ENCODE measurements at places on chromosomes 4 and X.

- no peak for DNase-seq
Observed at GRCh38 chr4:94636004-94636403, 121.8 kb upstream of the BMPR1B start.

DNA sequence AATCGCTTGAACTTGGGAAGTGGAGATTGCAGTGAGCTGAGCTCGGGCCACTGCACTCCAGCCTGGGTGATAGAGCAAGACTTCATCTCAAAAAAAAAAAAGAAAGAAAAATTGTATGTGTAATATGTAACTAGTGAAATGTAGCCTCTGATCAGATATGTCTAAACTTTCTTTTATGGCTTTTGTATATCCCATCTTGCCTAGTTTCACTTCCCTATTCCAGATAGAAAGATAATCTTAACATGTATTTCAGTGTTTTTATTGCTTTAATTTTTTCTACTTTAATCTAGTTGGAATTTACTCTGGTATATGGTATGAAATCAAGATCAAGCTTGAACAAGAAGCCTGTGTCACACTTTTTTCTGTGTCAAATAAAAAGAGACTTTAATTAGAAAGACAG is 1.9 kb upstream of the ZNF41 start:
- DNase-seq = no peak

GRCh38 chrX:98141466-98141865 is 1257.8 kb downstream of the RPA4 start:
- DNase-seq = no peak

DNA sequence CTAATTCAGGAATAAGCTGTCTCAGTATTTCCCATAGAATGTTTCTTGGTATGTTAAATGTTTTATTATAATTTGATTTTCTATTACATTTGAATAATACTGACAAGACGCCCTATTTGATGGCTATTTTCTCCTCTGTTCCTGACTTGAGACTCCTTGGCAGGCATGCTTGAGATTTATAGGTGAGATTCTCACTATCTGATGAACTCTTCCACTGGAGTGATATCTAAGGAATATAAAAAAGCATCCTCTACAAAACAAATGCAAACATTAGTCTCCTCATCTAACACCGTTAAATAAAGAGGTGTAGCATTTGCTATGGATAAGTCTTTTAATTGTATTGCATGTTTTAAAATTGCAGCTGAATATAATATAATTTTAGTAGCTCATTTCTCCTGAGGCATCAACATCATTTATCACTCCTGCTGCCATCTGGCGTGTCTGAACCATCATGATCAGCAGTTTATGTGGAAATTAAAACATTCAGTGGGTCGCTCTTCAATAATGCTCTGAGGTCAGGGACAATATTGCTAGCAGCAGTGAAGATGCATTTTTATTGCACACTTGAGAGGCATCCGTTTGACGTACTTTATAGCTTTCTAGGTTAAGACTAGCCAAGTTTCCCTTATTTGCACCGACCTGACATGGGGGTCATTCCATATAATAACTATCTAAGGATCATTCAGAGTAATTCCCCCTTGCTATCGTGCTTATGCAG is 210.4 kb upstream of the GALNTL6 start:
- no peak for DNase-seq

DNA sequence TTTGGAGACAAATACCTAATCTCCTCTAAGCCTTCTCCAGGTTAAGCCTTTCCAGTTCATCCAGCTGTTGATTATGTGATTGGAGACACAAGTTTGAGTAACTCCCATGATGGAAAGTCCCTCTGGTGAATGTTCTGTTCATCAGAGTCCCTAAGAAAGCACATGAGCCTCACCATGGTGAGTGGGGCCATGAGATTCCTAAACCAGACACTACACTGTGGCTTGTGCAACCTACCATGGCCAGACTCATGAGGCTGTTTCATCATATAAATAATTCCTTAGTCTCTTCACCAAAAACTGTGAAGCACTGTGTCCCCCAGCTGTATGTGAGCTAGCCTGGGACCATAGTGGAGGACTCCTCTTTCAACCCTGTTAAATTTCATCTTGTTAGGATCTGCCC is 14.4 kb downstream of the PKD2 start:
- DNase-seq = no peak

- DNase-seq = no peak
Observed at GRCh38 chr4:181952478-181952877, 290.7 kb upstream of the TENM3 start.

DNA sequence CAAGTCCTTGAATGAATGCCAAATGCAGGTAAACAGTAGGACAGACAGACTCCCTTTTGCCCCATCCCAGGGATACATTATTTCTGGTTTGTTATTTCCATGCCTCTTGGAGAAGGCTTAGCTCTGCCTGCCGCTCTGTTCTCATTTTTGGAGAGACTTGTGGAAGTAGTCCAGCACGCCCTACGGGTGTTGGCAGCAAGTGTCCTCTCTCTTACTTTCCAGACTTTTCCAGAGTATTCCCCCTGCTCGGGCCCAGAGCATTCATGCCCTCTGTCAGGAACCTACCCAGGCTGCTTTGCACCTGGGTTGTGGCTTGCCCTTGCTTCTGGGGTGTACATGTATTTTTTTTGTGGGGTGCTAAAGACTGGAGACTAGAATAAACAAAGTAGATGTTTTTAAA is 15.3 kb downstream of the SLC34A2 start:
- no peak for DNase-seq
